ENCODE measurements at places on chromosomes 5 and 9.

- no peak for DNase-seq
These were observed 458.5 kb downstream of the RAB3C start for GRCh38 chr5:59041355-59041754.

- no peak for DNase-seq
These were observed 344.0 kb downstream of the PTPRD start for GRCh38 chr9:10268531-10269485.

DNA sequence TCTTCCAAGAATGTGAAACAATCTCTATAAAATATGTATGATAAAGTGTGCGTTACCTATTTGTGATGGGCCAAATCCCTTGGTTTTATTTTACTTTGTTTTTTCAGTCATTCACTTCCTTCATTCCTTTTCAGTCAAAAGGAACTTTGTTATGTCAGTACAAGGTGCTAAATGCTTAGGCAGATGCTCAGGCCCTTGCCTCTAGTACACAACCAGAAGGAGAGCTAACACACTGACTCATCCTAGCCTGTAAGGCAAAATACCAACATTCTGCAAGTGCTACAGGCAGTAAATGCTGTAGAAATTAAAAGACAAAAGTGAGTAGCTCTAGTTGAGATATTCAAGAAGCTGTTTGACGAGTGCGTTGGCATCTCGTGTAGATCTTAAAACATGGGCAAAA lies 49.4 kb downstream of the TRPM6 start:
- no peak for DNase-seq

- no peak for DNase-seq
These were observed 94.8 kb downstream of the SGCD start for GRCh38 chr5:156421798-156422197.

GRCh38 chr9:81652058-81652687 lies 37.2 kb downstream of the TLE1 start:
- no peak for DNase-seq

GRCh38 chr9:110081395-110081794 lies 126.6 kb downstream of the C9orf152 start:
- no peak for DNase-seq

DNA sequence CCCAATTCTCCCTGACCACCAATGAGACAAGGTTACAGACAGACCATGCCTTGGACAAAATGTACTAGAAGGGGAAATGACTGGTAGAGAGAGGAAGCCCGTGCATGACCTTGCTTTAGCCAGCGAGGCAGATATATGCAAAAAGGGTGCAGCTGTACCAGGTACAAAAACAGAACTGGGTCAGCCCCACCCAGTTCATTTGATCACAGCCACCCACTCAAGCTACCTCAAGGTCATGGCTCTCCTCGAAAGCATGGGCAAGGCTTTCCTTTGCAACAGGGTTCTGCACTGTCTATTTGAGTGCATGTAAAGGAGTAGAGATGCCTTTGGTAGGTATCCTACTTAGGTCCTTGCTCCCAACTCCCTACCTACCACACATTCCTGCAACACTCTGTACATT lies 33.3 kb downstream of the TLE1 start:
- no peak for DNase-seq

DNA sequence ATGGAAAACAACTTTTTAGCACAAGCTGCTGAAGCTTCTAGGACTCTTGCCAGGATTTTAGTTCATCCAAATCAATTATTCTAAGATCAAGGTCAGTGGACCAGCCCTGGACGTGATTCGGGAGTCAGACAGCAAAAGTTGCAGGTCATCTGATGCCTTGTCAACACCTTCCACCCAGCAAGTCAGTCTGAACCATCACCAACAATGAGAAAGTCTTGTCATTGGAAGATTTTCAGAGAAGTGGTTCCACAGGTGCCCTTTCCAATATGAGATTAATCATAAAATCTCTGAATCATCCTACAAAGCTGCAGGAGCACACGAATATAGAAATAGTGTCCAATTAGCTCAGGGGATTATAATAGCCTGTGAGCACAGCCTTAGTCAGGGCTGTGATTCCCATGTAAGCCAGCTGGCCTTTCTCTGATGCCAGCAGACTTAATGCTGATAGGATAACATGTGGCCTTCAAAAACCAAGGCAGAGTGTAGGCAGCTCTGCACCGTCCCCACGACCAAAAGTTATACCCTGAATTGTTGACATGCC lies 445.0 kb upstream of the TRPC7 start:
- DNase-seq, result no peak

DNA sequence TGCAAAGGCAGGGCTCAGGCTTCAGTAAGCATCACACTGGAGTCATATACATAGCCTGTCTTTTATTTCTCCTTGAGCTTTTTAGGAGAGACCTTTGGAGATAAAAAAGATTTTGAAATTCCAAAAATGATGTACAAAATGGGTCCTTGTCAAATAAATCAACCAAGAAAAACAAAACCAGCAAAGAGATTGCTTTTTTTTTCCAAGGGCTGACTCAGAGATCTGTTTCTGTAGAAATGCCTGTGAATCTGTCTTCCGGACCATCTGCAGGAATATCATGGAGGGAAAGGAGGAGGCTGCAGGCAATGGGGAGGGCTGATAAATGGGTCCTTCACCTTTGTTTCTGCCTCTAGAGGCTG lies 77.4 kb downstream of the SLIT3 start:
- DNase-seq, result no peak

GRCh38 chr5:54220230-54221040 lies 89.9 kb downstream of the ARL15 start:
- DNase-seq, result no peak

Data from CD4-positive, alpha-beta T cell treated with Interleukin-15 for 4 hours (primary cell).